Stimulated activated CD4-positive, alpha-beta T cell treated with anti-CD3 and anti-CD28 coated beads, Interleukin-1b, Interleukin-23, amount 100 ng/mL, for 1 hour (primary cell): ENCODE measurements at places on chromosomes 5 and 9.

- no peak for DNase-seq
Measured at GRCh38 chr5:153543959-153544470, 53.5 kb downstream of the GRIA1 start.

- DNase-seq: no peak
Measured at GRCh38 chr5:102807878-102808502, 52.9 kb downstream of the PAM start.

DNA sequence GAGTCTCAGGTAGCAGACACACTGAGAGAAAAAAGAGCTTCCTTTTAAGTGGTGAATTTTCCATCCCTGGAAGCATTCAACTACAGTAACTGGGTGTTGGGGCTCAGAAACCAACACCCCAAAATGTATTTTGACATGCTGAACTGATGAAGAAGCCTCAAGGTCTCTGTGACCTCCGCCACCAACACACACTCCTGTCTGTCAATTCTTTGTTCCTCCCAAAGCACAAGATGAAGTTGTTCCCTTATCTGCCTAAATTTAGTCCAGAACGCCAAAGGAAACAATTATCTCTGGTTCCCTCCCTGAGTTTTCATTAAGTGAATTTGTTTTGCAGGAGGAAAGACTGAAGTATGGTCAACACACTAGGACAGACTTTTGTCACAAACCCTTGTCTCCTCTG lies 1.4 kb upstream of the CDKN2AIPNL start:
- DNase-seq: no peak

DNA sequence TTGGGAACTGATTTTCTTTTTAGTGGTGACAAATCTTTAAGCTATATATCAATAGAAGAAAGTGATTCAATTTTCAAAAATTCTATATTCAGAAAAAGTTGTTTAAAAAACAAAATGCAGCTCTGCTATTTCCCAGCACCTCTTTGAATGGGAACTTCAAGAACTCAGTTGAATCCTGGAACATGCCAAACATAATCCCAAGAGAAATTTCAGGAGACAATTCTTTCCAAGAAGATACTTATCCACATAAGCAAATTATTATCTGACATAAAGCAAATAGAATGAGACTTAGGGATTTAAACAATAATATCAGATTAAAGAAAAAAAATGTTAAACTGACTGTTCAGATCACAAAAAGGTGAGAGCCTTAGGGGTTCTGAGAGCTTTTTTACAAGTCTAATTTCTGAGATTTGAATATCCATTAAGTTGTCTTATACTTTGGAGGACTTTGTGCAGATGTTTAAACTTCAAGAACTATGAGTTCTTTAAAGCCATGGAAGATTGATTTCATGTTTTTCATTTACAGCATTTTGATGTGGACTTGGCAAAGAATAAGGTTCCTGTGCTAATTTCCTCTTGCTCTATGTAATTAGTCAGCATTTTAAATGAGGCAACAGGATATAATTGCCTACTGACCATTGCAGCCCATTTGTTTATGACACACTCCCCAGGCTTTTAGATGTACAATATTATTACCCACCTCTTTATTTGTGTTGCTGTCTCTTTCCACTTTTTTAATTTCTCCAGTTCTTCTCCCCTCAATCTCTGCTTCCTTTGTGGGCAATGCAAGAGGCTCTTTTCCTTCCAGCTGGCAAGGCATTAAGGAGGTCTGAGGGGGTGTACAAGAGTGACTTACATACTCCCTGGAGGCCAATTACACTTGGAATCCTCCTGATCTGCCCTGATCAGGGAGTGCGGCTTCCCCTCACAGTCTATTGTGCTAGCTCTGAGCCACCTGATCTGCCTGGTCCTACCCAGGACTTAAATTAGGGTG lies 419.1 kb downstream of the NR2F1-AS1 start:
- DNase-seq: no peak

GRCh38 chr5:136661026-136661425 lies 295.7 kb upstream of the TRPC7 start:
- no peak for DNase-seq

DNA sequence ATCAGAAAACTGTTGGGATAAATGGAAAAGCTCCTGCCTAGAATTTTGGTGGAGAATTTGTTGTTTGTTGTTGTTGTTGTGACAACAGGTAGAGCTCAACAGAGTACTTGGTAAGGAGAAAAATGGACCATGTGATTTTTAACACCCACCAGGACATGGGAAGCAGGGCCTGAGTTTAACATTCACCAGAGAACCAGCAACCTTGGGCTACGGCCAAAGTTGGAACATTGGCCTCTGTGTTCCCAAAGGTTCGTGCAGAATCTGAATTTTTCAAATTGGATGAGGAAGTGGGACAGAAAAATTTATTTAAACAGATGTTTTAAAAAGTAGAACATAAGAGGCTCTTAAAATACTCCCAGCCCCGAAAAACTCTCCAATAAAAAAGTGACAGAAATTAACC lies 127.0 kb downstream of the GNA14 start:
- DNase-seq: no peak

- peak; percentile 48 for DNase-seq
Measured at GRCh38 chr5:53095931-53096525, 13.5 kb downstream of the MOCS2 start.

DNA sequence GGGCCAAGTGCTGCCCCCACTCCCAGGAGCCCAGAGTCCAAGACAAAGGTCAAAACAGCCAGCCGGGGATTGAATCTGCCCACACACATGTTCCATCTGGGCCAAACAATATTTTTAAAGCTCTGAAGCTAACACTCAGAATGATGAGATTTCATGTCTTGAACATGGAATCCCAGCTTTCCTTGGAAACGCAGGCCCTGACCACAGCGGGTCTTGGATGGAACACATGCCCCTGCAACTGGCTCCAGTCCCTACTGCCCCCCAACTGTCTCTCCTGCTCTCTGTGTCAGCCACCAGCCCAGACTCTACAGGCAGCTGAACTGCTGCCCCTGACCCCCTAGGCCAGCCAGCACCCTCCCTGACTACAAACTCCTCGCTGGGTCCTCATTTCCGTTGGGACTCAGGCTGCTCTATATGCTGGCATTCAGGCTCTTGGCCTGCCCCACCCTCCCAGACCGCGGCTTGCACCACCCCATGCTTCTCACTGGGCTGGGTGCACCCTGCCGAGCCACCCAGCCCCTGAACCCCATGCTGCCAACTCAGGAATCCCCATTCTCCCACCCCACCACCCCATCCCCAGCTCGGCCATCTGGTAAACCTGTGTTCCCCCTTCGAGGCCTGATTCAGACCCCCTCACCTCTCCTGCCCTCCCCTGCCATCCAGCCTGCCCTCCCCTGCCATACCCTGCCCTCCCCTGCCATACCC lies 71.7 kb downstream of the ADAMTS2 start:
- no peak for DNase-seq

DNA sequence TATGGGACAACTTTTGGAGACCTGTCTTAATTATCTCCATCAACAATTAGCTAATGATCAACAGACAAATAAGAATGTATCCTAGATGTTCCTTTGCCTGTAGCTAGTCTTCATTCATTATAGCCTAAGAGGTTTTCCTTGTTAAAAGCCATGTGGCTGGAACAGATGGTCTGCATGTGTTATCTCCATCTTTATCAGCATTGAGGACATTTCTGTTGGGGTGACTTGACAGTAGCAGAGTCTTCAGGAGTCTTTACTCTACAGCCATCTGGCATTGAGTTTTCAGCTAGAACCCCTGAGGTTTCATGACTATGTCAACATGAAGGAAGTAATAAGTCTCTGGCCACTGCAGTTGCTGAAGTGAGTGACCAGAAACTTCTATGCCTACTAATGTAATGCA lies 106.6 kb upstream of the TLE4 start:
- DNase-seq: no peak

- DNase-seq: no peak
Measured at GRCh38 chr5:169157064-169157463, 143.9 kb downstream of the SLIT3 start.

- no peak for DNase-seq
Measured at GRCh38 chr5:151772029-151772845, 483 bp downstream of the G3BP1 start.

- no peak for DNase-seq
Measured at GRCh38 chr5:122915717-122916461, 70.5 kb downstream of the SNX24 start.

DNA sequence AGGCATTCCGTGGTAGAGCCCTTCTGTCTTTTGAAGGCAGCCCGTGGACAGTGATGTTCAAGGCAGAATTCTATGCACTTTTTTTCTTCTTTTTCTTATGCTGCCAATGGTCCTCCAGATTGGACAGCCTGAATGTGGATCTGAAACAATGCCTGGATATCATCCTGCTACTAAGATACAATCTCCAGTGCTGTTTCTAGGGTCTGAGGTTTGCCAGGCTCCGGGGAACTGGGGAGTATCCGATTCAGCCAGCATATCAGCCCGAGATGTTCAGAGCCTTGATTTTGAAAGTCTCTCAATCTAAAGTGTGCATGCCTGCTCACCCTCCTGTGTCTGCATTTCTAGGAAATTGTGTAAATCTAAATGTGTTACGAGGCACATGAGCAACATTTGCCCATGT lies 103.8 kb upstream of the WWC1 start:
- DNase-seq: no peak

- DNase-seq: no peak
Measured at GRCh38 chr5:119032656-119033055, 38.2 kb upstream of the DMXL1 start.

DNA sequence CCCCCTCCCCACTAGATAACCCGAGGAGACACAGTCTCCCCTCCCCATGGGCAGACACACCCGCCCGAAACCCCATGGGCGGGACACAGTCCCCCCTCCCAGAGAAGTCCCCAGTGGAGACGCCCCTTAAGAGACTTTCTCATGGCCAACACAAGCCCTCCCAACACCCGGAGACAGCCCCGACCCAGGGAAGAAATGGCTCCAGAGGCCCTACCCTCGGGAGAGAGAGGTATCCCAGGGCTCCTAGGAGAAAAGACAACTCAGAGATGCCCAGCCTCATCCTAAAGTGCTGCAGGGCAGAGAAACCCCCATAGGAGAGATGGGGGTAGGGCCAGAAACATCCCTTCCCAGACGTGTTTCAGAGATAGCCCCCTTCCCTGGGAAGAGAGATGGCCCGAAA lies 27.4 kb downstream of the PCDH1 start:
- DNase-seq: no peak

GRCh38 chr5:12668564-12668963 lies 764.3 kb upstream of the CTNND2 start:
- no peak for DNase-seq

DNA sequence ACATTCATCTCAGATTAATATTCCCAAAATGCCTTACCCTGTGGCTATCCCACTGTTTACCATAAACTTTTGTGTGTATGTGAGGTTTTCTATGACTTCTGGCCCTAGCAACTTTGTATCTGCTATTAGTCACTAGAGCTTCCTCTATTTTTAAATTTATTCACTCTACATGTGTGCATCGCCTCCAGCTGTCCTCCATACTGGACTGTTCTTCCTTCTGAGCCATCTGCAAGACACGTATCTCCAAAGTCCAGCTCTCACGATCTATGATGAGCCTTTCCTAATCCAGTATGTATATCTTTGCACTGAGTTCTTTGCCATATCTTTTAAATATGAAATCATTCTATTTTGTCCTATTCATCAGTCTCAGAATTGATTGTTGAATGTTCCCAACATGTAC lies 1.7 kb upstream of the GNG10 start:
- no peak for DNase-seq

GRCh38 chr9:123550012-123550411 lies 194.0 kb downstream of the CRB2 start:
- no peak for DNase-seq

DNA sequence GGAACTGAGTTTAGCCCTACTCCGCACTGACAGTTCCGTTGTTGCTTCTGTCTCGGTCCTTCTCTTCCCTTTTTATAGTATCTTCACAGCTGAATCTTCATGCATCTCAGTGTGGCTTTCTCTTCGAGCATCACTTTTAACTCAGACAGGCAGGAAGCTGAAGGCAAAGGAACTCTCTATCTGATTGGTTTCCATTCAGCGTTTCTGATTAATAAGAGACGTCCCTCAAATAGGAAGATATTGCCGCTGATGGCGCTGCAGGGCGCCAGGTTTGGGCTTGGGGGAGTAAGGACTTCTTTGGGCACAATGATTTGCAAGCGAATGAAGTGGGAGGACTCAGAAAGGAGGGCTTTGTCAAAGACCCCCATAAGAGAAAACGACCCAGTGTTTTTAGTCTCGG lies at the start of gene CDH9:
Gene CDH9, minus strand, starts transcription at position 111 of the 400 bp plus-strand sequence. CDS start 50,253 bp downstream, outside the sequence.
- no peak for DNase-seq

DNA sequence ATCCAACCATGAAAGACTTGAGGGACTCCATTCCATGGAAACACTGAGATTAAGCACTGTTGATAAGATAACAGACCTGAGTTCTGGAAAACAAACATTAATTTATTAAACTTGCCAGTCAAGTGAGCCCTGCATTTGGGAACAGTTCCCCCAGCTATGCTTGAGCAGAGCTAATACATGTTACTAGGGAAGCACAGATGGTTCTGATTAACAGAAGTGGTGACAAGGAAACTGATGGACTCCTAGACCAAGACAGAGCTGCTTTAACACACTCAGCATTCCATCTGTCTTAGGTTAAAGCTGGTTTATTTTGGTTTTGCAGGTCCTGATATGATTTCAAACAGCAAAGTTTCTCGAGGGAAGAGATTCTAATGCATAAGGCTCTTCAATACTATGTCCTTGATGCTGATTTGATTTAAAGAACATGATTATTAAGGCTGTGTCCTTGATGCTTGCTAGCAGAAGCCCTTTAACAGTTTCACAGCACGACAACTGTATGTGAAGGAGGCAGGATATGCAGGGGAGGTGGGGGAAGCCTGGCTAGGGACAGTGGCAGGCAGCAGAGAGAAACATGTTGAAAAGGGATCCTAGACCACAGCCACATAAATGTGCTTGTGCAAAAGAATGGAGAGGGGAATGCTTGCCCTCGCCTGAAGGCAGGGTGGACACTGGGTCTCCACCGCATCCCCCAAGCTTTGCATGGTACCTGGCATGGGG lies 66.2 kb downstream of the ACTBL2 start:
- no peak for DNase-seq

- DNase-seq: no peak
Measured at GRCh38 chr9:71459082-71459481, 309.2 kb downstream of the CEMIP2 start.

DNA sequence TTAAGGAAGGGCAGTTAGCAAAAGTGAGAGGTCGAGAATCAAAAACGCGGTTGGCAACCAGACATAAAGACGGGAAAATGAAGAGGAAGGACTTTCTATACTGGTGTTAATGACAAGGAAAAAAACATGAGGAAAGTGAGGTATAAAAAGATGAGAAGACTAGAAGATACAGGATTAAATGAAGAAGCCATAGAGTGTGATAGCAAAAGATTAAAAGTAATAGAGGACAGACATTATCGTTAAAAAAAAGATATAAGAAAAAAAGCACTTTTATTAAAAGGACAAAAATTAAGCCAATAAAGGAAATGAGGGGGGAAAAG lies 1.7 kb upstream of the SSBP2 start:
- DNase-seq: no peak

DNA sequence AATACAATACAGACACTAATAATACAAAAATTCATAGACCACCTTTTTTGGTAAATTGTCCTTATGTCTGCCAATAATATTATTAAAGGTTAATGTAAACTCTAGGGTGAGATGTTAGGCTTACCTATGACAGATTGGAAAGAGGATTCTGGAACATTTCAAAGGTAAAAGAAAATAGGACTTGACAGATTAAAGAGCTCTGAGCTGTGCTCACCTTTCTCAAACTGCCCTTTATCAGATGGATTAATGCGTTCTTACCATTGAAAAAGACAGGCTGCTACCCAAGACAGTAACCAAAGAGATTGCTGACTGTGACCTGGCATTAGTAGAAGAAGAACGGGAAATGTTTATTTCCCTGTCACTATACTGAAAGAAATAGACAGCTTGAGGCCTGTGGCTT lies 156.1 kb upstream of the MRPS30 start:
- no peak for DNase-seq

GRCh38 chr9:76877961-76878360 lies 28.0 kb downstream of the PRUNE2 start:
- no peak for DNase-seq
